ENCODE measurements at places on chromosomes 13 and 19.

DNA sequence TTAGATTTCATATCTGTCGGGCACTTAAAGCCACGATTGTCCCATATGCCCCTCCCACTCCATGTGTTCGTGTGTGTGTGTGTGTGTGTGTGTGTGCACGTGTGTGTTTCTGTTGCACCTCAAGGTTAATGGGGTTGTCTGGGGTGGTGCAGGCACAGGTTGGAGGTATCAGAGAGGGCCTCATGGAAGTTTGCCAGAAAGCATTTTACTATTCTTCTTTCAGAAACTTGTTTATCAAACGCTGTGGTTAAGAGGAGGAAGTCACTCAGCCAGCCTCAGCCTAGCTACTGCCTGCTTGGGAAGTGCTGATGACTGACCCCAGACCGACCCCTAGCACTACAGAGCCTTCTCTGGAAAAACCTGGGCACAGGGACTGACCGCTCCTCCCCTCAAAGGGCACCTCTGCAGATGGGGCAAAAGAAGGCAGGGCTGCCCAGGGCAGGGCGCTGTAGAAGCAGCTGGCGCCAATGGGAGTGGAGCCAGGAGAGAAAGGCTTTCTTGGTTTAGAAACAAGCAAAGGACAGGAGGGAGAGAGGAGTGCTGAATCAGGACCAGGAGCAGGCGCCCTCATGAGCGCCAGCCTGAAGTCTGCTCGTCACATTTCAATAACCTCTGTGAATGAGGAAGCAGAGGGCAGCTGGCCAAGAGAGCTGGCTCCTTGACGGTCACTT, 3.9 kb downstream of the SIAH3 start:
- DNase-seq, result no peak

- no peak for DNase-seq
Observed at GRCh38 chr13:92029641-92030040, 631.2 kb downstream of the GPC5 start.

GRCh38 chr13:80783926-80784565, 443.1 kb upstream of the SPRY2 start:
- no peak for DNase-seq

GRCh38 chr19:38564981-38565690, 52.6 kb downstream of the MAP4K1 start:
- DNase-seq, result no peak

GRCh38 chr13:76773448-76774094, 112.6 kb downstream of the KCTD12 start:
- no peak for DNase-seq

DNA sequence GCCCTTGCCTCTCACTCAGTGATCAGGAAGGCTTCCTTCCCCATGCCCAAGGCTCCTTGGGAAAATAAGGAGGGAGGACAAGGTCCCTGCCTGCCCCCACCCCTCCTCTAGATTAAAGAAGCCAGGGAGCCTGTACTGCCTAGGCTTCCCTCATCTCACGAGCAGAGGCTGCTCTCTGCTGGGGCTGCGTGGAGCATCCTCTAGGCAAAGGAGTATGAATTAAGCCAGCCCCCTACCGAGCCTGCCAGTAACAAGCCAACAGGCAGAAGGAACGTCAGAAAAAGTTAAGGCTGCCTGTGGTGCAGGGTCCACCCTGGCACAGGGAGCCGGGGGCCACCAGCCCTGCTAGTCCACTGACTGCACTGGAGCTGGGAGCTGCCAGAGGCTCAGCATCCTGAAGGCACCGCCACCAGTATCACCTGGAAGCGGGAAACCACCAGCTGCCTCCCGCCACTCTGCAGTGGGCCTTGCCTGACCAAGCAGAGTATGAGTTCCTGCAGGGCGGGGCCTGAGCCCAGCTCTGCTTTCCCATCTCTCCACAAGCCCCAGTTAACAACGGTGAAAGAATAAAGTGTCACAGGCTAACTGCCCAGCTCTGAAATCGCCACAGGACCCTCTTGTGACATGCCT, 6.8 kb downstream of the NAPA start:
- DNase-seq, result no peak

DNA sequence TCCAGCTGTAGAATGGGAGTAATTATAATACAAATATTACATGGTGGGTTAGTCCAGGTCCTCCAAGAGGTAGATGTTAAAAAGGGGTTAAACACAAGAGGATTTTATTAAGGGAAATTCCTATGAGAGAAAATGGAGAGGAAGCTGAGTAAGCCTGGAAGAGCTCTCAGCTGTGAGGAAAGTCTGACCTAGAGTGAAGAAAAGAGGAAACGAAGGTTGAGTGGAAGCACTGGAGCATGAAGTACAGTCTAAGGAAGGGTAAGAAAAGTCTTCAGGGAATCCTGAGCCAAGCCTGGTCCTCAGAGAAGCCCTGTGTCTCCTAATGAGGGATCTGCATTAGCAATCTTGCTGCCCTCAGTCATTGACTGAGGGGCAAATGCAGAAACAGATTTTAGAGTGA, 506.2 kb downstream of the GPC5 start:
- no peak for DNase-seq

GRCh38 chr13:60572003-60572798, 175.2 kb downstream of the TDRD3 start:
- DNase-seq, result no peak

DNA sequence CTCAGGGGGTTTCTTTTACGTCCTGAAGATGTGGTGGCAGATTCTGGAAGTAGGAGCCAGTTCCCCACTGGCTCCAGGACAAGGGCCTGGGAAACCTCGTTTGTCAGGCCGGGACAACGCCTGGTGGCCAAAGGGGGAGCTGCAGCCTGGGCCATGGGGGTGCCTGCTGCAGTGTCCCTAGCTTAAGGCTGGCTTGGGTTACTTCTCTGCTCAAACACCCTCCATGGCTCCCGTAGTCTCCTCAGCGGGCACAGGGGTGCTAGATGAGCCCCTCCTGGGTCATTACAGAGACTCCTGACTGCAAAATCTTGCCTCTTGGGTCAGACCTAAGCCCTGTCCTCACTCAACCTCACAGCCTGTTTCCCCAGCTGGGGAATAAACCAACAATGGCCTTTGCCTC, 14.7 kb downstream of the CILP2 start:
- no peak for DNase-seq

- DNase-seq, result no peak
Observed at GRCh38 chr19:51354742-51355148, 11.4 kb downstream of the ETFB start.

GRCh38 chr19:944663-945241, 18.9 kb downstream of the ARID3A start:
- DNase-seq, result no peak

GRCh38 chr19:18338541-18338940, 1.9 kb upstream of the PGPEP1 start:
- DNase-seq, result no peak
